GOT3 (cell line): ENCODE measurements at places on chromosomes 6 and 20.

DNA sequence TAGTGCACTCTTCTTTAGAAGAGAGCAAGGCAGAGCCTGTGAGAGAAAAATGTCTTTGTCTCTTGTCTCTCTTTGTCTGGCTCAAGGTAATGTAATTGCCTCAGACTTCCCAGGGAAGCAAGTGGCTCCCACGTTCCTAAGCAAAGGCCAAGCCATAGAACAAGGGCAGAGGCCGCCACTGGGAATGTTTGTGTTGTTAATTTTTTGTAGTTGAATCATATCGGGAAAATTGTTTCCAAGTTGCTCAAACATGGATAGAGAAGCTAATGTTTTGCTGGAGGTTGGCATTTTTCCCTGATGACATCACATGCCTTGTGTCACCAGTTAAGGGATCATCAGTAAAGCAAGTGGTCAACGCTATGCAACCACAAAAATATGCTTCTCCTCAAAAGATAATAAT, 211.5 kb upstream of the FOXA2 start:
- DNase-seq = no peak

- peak; percentile 3 for DNase-seq
Measured at GRCh38 chr6:143232849-143233248, 172.2 kb downstream of the AIG1 start.

DNA sequence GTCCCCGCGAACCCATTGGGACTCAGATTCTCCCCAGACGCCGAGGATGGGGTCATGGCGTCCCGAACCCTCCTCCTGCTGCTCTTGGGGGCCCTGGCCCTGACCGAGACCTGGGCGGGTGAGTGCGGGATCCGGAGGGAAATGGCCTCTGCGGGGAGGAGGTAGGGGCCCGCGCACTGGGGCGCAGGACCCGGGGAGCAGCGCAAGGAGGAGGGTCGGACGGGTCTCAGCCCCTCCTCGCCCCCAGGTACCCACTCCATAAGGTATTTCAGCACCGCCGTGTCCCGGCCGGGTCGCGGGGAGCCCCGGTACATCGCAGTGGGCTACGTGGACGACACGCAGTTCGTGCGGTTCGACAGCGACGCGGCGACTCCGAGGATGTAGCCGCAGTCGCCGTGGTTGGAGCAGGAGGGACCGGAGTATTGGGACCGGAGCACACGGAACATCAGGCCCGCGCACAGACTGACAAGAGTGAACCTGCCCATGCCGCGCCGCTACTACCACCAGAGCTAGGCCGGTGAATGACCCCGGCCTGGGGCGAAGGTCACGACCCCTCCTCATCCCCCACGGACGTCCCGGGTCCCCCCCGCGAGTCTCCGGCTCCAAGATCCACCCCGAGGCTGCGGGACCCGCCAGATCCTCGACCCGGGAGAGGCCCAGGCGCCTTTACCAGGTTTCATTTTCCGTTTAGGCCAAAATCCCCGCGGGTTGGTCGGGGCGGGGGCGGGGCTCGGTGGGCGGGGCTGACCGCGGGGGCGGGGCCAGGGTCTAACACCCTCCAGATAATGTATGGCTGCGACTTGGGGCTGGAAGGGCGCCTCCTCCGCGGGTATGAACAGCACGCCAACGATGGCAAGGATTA, 15.7 kb upstream of the HLA-A start:
- no peak for DNase-seq

- no peak for DNase-seq
Measured at GRCh38 chr20:25461786-25462545, 54.5 kb downstream of the GINS1 start.

- no peak for DNase-seq
Measured at GRCh38 chr6:135630789-135631376, 133.3 kb upstream of the AHI1 start.

GRCh38 chr6:56430629-56431600, 183.5 kb upstream of the COL21A1 start:
- DNase-seq = no peak

DNA sequence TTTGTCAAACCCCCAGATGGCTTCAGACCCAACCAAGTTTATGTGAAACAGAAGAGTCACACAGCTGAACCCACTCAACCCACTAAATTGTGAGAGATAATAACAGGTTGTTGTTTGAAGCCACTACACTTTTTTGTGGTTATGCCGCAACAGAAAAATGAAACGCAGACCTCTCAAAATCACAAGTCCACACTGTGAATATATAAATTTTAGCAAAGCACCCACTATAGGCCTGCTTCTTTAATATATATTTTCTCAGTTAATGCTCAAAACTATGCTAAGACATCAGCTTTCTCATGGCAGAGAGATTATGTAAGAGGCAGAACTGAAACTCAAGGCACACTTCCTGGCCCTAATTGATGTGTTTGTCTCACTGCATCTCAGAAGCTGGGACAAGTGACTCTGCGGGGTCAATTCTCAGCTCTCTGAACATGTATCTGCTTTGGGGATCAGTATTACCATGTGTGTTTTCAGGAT, 27.7 kb downstream of the MAP3K5 start:
- DNase-seq = no peak

- DNase-seq = no peak
Measured at GRCh38 chr20:57449398-57450354, 58.5 kb downstream of the RBM38 start.

- DNase-seq = peak; percentile 23
Measured at GRCh38 chr20:47330933-47331708, 25.4 kb downstream of the ZMYND8 start.
